Globus pallidus (tissue), 1 donor: ENCODE measurements at places on chromosomes 3 and 15.

- DNase-seq: no peak
These were observed 23.6 kb upstream of the BSN start for GRCh38 chr3:49530701-49531100.

DNA sequence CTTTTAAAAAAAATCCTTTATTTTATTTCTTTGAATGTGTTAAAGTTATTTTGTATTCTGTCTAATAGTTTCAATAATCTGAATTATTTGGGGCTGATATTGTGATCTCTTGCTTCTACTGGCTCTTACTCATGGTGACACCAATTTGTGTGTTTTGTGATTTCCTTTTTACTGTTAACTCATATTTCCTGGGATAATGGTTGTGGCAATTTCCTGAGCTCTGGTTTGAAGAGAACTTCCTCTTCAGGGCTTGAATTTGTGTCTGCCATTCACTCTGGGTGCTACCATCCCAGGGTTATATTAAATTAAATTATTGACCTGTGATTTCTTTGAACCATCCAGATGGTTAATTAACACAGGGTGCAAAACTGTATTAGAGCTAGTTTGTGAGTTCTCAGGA lies 60.4 kb upstream of the RNF7 start:
- DNase-seq: no peak

GRCh38 chr15:70243686-70244540 lies 146.2 kb upstream of the TLE3 start:
- DNase-seq: no peak

- peak; percentile 41 for DNase-seq
These were observed 19.1 kb upstream of the TM4SF18 start for GRCh38 chr3:149352556-149352955.

- no peak for DNase-seq
These were observed 1.7 kb upstream of the IFT57 start for GRCh38 chr3:108223928-108224327.

- DNase-seq: no peak
These were observed 364.5 kb downstream of the MAGI1 start for GRCh38 chr3:65674226-65674625.

DNA sequence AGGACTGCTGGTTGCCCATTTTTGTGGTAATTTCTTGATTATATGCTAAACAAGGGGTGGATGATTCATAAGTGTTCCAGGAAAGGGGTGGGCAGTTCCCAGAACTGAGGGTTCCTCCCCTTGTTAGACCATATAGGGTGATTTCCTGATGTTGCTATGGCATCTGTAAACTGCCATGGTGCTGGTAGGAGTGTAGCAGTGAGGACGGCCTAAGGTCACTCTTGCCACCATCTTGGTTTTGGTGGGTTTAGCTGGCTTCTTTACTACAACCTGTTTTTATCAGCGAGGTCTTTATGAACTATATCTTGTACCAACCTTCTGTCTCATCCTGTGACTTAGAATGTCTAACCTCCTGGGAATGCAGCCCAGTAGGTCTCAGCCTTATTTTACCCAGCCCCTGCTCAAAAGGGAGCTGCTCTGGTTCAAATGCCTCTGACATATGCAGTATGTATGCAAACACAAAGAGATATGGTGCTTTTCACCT lies 46.2 kb downstream of the C3orf38 start:
- DNase-seq: no peak

DNA sequence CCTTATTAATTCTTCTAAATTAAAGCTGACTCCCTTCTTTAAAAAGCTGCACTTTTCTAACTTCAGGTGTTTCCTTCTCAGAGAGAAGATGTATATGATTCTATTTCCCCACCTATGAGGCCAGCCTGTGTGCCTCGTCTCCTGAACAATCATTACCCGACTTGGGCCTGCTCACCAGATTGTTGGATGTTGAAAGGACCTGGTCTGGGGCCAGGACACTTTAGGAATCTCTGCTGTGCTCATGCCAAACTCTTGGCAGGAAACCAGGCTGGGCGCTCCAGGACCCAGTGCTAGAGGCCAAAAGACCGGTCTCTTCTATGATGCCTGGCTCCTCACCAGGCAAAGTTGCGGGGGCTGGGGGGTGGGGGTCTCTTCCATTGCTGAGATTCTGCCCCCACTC lies 16.9 kb upstream of the LRRC31 start:
- peak; percentile 77 for DNase-seq

DNA sequence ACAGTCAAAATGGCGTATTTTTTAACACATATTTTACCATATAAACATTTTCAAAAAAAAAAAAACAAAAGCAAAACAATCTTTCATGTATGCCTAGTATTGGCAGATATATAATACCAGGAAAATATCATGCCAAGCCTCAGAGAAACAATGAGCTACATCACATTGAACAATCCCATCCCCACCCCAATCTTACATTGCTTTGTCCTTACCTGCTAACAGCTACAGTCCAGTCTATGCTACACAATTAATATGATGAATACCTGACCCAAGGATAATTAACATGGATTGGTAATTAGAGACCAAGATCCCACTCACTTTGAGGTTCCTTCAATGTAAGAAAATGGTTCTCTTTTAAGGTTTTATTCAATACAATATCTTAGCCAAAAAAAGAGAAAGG lies 7.6 kb upstream of the SATB1 start:
- DNase-seq: no peak

- no peak for DNase-seq
These were observed 1.9 kb downstream of the KLF13 start for GRCh38 chr15:31328428-31328968.
